ENCODE measurements at places on chromosomes 4 and X.

DNA sequence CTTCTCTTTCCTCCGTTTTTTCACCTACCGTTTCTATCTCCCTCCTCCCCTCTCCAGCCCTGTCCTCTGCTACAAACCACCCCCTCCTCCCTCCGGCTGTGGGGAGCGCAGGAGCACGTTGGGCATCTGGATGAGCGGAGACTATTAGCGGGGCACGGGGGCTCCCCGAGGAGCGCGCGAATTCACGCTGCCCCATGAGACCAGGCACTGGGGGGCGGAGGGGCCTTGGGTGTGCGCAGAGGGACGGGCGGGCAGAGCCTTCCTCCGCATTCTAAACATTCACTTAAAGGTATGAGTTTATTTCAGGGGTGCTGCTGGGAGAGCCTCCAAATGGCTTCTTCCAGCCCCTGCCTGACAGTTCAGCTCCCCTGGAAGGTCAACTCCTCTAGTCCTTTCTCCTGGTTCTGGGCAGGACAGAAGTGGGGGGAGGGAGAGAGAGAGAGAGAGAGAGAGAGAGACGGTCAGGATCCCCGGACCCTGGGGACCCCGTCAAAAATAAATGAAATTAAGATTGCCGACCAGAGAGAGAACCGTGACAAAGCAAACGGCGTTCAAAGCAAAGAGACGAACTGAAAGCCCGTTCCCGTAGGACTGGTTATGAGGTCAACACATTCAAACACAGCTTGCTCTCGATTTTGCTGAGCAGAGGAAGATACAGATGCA is 5.0 kb downstream of the SHOX start:
- no peak for DNase-seq

DNA sequence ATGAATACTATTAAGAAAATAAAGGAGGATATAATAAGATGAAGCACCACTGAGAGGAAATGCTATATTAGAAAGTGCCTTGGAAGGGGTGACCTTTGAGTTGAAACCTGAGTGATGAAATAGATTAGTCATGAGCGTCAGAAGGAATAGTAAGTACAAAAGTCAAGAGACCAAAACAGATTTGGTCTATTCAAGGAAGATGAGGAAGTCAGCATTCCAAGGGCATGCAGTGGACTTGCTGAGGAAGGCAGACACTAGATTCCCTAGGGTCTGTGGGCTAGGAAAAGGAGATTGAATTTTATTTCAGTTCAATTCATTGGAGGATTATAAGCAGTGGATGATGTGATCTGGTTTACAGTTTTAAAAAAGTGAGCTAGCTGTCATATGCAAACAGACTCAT is 73.0 kb upstream of the WDFY3 start:
- peak; percentile 61 for DNase-seq

DNA sequence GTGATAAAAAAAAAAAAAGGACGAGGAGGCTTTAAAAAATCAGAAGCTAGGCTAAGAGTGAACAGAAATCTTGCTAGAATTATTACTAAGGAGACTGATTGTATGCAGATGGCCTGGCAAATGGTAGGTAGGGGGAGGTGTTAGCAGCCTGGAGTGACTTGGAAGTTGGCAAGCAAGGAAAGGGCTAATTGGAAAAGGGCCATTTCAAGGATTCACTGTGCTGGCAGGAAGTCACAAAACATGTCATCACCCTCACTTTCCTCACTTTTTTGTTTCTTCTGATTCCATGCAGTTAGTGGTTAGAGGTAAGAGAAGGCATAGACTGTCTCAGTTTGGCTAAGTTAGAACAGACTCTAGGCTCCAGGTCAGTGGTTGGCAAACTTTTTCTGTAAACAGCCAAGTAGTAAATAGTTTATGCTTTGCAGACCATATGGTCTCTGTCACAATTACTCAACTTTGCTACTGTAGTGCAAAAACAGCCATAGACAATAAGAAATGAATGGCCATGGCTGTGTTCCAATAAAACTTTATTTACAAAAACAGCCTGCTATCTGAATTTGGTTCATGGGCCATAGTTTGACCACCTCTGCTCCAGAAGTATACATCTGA is 646.5 kb upstream of the ACTRT1 start:
- DNase-seq, result no peak

- DNase-seq, result no peak
These were observed 37.5 kb downstream of the PPP1R2C start for GRCh38 chrX:42740456-42740855.

GRCh38 chr4:114754616-114755015 is 156.0 kb downstream of the UGT8 start:
- no peak for DNase-seq

- DNase-seq, result no peak
These were observed 131.9 kb downstream of the AKAP4 start for GRCh38 chrX:50068893-50069292.

DNA sequence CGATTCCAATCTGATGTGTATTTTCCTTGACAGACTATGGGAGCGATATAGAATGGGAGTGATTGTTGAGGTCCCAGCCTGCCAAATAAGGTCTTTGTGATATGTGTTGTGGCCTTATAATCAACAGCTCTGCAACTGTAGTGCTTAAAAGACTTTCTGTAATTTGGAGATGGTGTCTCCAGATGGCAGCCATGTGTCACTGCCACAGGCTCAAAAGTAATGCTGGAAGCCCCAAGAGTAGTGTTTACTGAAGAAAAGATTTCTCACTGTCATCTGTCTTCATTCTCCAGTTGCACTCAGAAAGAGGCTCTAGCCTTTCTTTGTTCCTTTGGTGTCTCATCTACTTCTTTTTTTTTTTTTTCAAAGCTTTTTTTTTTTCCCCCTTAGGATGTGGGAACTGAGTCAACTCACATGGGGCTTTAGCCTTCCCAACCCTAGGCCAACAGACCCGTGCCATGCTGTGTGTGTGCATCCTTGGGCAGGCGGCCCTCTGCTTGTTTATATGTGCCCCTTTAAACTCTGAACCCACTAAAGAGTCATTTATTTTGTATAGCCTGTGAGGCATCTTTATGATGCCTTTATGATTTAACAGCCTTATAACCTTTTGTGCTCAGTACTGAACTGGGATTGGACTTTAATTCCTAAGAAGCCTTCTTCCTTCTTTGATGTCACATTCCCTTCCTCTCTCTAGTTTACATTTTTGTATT is 15.6 kb downstream of the SRPX2 start:
- DNase-seq, result peak; percentile 21

- DNase-seq, result no peak
These were observed 88.4 kb upstream of the STIM2 start for GRCh38 chr4:26772096-26772873.

DNA sequence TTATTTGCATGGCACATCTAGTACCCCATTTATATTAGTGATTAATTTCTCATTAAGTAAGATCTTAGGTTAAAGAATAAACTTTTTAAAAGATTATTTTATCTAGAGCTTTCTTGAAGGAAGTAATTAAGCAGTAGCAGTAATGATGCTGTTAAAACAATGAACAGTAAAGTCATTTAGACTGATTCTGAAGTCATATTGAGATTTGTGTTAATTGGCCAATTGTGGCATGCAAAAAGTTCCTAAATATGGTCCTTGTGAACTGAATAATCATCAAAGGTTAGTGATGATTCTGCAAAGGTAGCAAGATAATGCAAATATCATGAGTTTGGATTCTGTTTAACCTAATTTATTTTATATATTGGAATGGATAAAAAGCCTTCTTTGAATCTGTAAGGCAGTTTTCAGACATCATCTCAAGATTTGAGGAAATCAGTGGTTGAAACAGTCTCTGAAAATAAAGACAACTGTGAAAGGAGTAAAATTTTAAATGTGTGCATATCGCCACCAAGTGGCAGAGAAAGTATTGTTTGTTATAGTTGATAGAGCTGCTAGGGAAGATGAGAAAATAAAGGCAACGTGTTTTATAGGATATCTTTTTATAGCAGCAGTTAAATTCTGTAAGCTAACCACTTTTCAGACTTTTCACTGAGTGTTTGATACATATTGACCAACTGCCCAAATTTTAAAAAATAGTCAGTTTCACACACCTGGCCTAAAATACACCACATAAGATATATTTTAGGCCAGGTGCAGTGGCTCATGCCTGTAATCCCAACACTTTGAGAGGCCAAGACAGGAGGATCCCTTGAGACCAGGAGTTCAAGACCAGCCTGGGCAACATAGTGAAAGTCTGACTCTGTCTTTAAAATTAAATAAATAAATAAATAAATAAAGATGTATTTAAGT is 79.6 kb downstream of the CCKAR start:
- peak; percentile 40 for DNase-seq

GRCh38 chr4:81688085-81688484 is 216.4 kb upstream of the RASGEF1B start:
- DNase-seq, result no peak

Data from HCEC 1CT (cell line).